ENCODE measurements at places on chromosomes 6 and 20. TPM values are rescaled to one million over a fixed set of nuclear protein-coding genes. Genes with fewer than 3 reads are reported as not detected.

The BCAS4 gene
- total RNA-seq, result 1.9 TPM

The ROS1 gene
- total RNA-seq, result 0.38 TPM

The TMEM242 gene
- total RNA-seq, result 13.4 TPM

The SAMD5 gene
- 10.3 TPM for total RNA-seq

The PI3 gene
- 399 TPM for total RNA-seq

The PAX1 gene
- total RNA-seq, result not detected

The SLC25A27 gene
- 19.5 TPM for total RNA-seq

The CASS4 gene
- total RNA-seq, result 0.61 TPM

The SLC39A7 gene
- total RNA-seq, result 106 TPM

The CRIP3 gene
- total RNA-seq, result 1.8 TPM

The PDE7B gene
- 4.0 TPM for total RNA-seq

The TP53TG5 gene
- 2.1 TPM for total RNA-seq

The PRKN gene
- total RNA-seq, result 8.1 TPM

The CYP21A2 gene
- 0.93 TPM for total RNA-seq
